GDM1 (cell line): ENCODE measurements at places on chromosomes 11 and 22.

DNA sequence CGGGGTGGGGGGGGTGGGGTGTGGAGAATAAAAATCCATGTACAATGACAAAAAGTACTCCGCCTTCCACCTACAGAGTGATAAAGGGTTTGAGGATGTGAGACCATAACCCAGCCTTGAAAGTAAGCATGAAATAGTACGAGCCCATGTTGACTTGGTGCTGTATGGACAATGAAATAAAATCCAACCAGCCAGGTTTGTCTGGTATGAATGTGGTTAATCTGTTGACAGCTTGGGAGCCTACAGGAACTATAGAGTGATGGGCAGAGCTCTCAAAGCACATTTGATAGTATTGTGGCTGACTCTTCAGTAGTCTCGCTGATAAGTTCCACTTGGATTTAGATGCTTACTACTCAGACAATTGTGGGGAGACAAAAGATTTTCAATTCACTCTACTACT lies 48.8 kb upstream of the CD44 start:
- no peak for DNase-seq

- no peak for DNase-seq
Observed at GRCh38 chr22:31848411-31848810, 94.6 kb downstream of the DEPDC5 start.

GRCh38 chr11:84465040-84465439 lies 1162.1 kb downstream of the DLG2 start:
- no peak for DNase-seq

DNA sequence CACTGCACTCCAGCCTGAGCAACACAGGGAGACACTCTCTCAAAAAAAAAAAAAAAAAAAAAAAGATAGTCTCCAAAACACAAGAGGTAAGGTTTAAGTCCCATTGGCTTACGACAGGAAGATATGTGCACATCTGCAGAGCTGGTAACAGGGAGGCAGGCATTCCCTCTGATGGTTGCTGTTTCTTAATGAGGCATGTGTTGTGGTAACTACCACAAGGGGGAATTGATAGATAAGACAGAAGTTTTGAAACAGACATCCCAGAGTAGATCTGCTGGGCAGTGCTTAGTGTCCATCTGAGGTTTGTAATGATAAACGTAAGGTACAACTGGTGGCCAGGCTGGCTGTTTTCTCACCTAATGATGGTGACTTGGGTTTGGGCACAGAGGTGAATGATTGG lies 4.7 kb downstream of the EIF1AD start:
- DNase-seq = no peak

- DNase-seq = no peak
Observed at GRCh38 chr11:3825473-3826154, 15.1 kb downstream of the RHOG start.

DNA sequence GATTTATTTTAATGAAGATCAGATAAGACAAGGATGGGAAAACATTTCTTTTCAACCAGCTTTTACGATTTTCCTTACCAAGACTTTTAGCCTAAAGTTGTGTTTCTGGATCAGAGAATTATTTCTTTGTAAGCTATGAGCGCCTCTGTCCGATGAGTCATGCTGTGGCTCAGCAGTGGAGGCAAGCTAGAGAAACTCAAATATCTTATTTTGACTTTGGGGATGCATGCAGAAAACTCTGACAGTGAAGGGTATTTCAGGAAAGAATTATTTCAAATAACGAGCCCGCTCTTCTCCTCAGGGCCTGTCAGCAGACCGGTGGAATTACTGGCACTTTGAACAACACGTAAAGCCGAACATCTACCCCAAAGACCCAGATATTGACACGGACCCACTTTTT lies 77.9 kb upstream of the OR5AK2 start:
- no peak for DNase-seq

- DNase-seq = no peak
Observed at GRCh38 chr11:69862331-69862771, 43.1 kb upstream of the FGF3 start.

DNA sequence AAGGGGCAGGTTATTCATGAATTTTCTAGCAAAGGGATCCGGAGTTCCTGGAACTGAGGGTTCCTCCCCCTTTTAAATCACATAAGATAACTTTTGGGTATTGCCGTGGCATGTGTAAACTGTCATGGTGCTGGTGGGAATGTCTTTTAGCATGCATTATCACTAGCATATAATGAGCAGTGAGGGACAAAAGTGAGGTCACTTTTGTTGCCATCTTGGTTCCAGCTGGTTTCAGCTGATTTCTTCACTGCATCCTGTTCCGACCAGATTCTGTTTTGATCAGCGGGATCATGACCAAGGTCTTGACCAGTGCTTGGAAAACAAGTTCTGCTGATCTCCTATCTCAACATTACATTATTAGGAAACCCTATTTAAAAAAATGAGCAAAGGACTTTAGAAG lies 7.4 kb downstream of the MIF start:
- no peak for DNase-seq

GRCh38 chr22:49209452-49210195 lies 618.0 kb downstream of the BRD1 start:
- no peak for DNase-seq

GRCh38 chr11:118572981-118573550 lies 857 bp downstream of the ARCN1 start:
- DNase-seq = no peak

GRCh38 chr11:10436224-10436623 lies 18.8 kb upstream of the AMPD3 start:
- DNase-seq = peak; percentile 41

DNA sequence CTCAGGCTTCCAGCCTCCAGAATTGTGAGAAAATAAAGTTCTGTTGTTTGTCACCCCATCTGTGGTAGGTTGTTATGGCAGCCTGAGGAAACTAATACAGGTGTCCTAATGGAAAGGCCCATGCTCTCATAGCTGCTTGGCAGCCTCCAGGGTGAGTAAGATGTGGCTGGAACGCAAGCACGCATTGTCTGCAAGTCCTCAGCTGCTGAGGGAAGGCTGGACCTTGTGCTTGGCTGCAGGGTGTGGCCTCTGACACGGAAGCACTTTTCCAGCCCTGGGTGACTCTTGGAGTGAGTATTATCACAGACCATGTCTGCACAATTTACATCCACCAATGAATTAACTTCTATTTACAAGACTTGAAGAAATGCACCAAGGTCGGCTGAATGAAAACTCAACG lies 44.4 kb upstream of the BARX2 start:
- DNase-seq = no peak

DNA sequence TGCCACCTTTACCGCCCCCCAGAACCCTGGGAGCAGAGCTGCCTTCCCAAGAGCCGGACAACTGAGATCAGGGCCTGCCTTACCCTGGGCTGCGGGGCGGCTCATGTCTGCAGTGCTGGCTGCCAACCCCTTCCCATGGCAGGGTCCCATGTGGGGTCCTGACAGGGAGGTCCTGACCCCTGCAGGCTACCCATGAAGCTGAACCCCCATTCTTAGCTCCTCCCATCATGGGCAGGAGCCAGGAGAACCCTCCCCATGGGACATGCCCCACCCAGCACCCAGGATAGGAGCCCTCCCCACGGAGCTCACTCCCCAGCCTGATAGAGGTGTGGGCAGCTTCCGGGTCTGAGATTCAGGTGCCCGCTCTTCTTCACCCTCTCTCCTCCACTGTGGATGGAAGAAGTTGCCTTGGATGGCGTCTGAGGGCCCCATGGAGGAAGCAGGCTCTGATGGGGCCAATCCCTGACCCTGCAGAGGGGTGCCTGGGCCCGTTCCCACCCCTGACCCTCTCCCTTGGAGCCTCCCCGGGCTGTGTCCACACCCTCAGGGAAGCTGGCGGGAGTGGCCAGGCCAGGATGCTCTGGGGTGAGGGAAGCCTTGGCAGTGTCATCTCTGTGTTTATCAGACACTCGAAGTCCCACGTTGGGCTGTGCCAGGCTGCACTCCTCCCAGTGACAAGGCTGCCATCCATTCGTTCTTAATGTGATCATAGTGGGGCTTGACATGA lies 1508.2 kb downstream of the BRD1 start:
- no peak for DNase-seq

DNA sequence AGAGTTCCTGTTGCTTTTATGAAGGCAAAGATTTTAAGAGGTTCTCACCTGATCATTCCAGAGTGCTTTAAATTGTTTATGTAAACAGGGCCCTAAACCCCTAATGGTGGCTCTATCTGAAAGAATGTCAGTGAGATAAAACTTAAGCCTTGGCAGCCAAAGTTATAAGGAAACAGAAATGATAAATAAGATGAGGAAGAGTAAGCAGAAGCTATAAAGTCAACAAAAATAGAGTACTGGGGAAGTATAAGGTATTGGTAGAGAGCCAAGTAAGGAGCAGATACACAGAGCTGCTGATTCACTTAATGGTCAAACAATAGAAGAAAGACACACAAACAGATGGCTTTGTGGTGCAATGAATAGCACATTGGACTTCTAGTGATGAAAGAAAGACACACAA lies 37.9 kb downstream of the TMPRSS5 start:
- no peak for DNase-seq

GRCh38 chr11:70477609-70478008 lies 79.3 kb downstream of the CTTN start:
- no peak for DNase-seq

DNA sequence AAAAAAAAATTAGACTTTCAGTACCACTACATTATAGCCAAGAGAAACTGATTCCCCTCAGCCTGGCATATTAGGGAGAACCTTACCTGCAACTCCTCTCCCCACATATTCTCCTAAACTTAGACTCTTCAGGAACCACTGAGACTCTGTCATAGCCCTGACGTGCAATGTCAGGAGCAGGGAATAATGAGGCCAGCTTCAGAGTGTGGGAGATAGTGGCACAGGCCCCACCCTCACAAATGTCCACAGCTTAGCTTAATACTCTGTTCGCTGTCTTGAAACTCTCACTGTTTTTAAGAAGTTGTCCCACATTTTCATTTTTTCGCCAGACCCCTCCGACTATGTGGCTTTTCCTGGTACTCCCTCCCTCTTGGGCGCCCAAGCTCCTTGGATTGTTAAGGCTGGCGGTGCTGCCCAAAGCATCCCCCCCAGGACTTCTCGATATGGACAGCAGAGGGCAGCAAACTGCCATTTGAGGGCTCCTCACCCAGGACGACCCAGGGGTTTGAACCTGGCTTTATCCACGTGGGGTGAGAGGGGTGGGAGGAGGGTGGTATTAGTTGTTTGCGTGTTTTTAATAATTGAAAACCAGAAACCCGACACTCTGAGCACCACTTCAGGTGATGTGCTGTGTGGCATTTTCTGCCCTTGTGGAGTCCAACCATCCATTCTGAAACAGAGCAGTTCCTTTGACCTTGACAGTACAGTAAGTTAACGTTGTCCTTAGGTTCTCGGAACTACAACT lies 45.2 kb upstream of the RASSF10 start:
- DNase-seq = no peak

- no peak for DNase-seq
Observed at GRCh38 chr22:46941968-46942798, 179.7 kb downstream of the TBC1D22A start.

GRCh38 chr11:113895367-113896155 lies 9.0 kb upstream of the HTR3B start:
- no peak for DNase-seq

DNA sequence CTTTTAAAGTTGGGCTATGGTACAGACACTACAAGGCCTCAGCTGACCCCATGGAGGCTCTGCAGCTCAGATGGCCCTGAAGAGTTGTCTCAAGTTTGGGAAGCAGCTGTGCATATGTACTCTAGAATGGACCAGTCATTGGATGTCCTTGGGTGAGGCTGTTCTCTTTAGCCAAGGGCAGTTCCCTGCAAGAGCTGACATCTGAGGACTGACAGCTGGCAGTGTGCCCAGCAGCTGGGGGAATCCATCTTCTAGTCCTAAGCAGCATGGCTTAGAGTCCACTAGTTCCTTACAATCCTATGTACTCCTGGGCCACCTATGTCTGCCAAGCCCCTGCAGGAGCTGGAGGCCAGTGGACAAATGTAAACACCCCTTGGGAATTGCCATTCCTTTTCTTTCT lies 76.5 kb downstream of the C11orf91 start:
- no peak for DNase-seq

GRCh38 chr11:4559527-4560440 lies 14.8 kb downstream of the OR52M1 start:
- no peak for DNase-seq

DNA sequence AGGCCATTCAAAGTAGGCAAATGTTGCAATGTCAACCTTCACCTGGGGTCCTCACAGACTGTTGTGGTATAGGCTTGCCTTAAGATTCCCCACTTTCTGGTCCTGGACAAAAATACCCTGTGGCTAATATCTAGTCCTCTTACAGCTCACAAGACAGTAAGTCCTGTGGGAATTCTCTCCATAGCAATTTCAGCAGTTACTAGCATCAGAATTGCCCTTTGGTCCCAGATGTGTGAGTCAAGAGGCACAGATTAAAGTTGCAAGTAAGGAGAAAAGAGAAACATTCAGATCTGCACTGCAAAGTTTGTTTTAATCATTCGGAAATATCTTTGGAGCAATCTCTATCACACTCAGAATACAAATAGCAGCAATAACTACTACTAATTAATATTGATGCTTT lies 420.2 kb downstream of the NTM start:
- no peak for DNase-seq

- no peak for DNase-seq
Observed at GRCh38 chr11:27626269-27626937, 73.9 kb downstream of the BDNF start.

DNA sequence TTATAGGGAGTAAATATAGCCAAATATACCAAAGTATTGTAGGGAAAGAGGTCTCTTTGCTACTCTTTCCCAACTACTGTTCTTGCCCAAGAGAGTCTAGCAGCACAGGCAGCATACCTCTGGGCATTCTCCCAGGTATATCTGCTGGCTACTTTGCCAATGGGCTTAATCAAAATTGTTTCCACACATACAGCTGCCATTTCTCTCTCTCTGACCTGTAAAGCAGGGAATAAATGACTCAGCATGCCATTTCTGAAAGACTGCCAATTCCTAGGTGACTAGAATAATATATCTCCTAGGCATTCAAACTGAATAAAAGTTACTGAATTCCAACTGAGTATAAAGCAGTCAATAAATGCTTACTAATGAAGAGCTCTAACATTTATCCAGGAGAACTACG lies 44.6 kb downstream of the RDX start:
- no peak for DNase-seq

DNA sequence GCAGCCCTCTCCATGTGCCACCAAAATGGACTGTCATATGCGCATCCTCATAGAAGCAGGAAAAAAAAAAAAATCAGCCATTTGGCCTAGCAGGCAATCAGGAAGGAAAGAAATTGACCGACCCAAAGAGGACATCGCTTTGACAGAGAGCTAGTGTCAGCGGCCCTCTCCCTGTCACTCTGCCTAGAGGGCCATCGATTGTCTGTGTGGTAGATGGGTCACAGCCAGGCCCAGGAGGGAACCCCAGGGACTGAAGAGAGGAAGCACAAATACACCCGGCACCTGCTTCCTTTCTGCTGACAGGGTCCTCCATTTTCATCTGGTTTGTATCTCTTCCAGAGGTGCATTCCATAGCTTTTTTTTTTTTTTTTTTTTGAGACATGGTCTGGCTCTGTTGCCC lies 21.8 kb downstream of the VPS37C start:
- DNase-seq = no peak

- no peak for DNase-seq
Observed at GRCh38 chr11:113345978-113346377, 31.6 kb downstream of the TTC12 start.
